ENCODE measurements at places on chromosomes 12 and 14.
A peak's percentile ranks its signal among the peaks of the same experiment; 100 is the strongest.

GRCh38 chr12:56307221-56307965 lies 7.3 kb upstream of the CS start:
- DNase-seq, result no peak

- no peak for DNase-seq
These were observed 9.0 kb upstream of the HOXC6 start for GRCh38 chr12:54019091-54019811.

- DNase-seq, result peak; percentile 68
These were observed 2.7 kb downstream of the PCNX4 start for GRCh38 chr14:60094306-60094897.

DNA sequence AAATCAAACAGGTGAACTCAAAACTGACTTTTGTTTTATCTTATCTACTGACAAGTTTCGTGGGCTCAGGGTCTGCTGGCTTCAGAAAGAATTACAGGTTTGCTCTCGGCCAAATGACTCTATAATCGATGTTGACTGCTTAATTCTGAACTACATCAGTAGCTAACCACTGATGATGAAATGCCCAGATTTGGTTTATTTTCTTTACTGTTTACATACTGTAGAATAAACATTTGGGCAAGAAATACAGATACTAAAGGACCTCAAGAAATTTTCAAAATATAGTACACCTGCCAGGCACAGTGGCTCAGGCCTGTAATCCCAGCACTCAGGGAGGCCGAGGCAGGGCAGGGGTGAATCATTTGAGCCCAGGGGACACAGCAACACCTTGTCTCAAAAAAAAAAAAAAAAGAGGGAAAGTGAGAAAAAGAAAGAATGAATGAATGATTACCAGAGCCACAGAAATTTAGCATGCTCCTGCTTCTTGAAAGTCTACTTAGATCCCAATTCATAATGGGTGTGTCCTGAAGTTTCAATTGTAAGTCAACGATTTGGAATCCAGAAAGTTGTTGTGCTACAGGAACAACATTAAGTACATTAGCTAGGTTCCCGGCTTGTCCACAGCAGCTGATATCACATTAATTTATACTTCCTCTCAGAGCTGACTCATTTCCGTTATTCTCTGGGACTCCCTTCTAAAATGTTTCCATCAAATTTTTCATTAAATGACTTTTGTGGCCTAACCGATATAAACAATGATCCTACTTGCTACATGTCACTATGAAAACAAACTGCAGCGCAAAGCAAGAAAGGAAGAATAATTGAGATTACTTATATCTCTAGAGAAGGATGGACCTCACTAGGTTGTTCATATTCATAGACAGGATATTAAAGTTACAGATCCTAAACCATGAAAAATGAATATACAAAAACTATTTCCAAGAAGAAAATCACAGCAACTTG lies 134.3 kb downstream of the MED13L start:
- peak; percentile 68 for DNase-seq

DNA sequence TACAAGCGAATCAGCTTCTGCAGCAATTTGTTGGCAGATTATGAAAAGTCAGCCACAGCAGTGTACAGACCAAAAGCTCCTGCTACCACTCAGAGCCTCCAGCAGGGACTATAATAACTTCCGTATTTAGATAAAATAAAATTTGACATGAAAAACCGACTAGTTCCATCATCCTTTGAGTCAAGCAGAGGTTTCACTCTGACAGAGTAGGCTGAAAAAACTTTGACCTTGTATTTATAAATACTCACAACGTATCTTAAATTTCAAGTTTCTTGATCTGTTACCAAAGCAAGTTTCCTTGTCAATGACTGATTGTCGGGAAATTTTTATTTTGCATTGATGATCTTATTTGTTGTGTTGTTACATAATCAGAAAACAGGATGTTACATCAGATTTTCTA lies 283.4 kb downstream of the DAD1 start:
- no peak for DNase-seq

- DNase-seq, result no peak
These were observed 4.4 kb downstream of the LGALS3 start for GRCh38 chr14:55133416-55133815.

DNA sequence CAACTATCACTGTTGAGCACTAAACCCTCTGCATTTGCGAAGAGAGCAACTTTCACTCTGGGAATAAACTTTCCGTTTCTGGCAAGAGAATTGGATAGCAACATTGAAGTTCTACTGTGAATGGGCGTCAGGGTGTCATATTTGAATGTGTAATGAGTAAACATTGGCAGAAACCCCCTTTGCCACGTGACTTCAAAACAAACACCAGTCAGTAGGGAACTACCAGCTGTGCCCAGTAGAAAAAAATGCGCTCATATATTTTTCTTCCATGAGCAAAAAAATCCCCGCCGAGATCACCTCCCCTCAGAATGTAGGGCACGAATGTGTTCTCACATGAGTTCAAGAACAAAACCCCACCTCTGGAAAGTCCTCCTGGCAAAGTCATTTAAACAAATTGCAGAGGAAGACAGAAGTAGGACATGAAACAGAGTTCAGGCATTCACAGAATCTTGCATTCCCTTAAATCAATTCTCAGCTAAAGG lies 80.6 kb downstream of the BTG1 start:
- DNase-seq, result peak; percentile 50

- no peak for DNase-seq
These were observed 132.3 kb downstream of the RIMBP2 start for GRCh38 chr12:130583800-130584199.

DNA sequence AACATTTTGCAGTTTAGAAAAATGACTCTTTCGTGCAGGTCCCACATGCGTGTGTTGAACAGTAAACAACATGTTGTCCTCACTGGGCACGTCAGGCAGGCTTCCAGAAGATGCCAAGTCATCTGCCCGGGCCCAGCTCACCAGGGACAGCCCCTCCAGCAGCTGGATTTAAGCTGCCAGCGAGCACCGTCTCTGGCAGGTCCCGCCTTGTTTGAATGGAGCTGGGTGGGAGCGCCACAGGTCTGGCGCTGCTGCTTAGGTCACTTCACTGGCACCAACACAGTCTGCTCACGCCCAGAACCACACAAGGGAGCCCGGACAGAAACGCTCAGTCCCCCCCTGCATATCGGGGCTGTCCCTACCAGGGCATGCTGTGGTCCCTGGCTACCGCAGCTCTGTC lies 33.1 kb upstream of the MMP17 start:
- no peak for DNase-seq

DNA sequence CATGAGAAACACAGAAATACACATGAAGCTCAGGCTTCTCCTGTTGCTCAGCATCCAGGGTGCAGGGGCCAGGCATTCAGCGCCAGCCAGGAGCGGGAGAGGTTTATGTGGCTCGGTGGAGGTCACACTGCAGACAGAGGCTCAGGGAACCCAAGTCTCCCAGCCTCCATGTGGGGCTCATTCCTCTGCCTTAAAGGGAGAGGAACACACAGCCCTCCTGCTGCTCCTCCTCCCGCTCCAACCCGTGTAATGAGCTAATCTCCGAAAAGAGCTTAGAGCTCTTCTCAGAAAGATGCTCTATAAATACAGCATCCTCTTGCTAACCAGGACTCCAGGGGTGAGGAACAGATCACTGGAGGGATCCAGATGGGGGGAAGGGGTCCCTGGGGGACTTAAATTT lies 28.2 kb downstream of the FGF6 start:
- DNase-seq, result no peak

GRCh38 chr14:31992011-31992447 lies 85.1 kb upstream of the ARHGAP5 start:
- no peak for DNase-seq

- DNase-seq, result no peak
These were observed 51.4 kb downstream of the WASHC3 start for GRCh38 chr12:102010265-102010994.

DNA sequence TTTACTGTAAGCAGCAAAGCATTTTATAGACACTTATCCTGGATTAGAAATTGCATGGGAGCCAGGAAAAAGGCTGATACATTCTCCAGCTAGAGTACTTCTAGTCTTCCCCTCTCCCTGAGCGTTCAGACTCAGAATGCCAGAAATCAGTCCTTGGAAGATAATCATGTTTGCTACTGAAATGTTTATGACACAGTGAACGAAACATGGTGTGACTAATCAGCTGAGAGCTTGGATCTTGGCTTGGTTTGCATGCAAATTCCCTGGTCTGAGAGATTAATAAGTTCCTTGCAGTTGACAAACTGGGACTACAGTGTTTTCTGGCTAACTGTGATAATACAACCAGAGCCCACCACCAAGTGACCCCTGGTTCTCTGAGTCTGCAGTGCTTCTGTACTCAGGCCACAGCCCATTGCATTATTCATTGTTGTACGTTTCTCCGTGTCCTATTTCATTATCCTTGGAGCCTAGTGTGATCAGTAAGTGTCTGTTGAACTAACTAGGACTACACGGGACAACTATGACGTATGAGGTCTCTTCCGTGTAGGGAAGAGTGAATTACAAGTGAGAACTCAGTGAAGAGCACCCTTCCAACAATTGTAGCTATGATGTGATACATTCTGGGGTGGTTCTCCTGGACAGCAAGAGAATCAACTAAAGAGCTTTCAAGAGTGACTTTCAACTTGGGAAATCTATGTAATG lies 34.6 kb upstream of the EVL start:
- no peak for DNase-seq

- no peak for DNase-seq
These were observed 290.7 kb downstream of the NPAS3 start for GRCh38 chr14:33229269-33229929.

DNA sequence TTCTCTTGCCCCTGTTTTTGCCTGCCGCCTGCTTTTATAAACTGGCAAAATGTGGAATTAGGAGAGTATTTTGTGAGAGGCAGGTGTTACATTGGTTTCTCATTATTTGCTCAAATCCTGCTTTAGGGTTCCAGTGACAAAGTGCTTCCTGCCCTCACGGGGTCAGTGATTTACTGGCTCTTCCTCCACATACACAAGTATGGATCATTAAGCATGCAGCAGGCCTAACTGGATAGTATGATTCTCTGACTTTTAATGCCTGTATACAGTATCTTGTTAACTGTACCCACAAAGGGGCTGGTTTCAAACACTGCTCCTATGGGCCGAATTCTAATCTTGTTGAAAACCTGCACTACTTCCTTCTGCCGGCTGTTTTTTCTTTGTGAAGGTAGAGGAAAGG lies 63.2 kb downstream of the PTCSC3 start:
- DNase-seq, result no peak

DNA sequence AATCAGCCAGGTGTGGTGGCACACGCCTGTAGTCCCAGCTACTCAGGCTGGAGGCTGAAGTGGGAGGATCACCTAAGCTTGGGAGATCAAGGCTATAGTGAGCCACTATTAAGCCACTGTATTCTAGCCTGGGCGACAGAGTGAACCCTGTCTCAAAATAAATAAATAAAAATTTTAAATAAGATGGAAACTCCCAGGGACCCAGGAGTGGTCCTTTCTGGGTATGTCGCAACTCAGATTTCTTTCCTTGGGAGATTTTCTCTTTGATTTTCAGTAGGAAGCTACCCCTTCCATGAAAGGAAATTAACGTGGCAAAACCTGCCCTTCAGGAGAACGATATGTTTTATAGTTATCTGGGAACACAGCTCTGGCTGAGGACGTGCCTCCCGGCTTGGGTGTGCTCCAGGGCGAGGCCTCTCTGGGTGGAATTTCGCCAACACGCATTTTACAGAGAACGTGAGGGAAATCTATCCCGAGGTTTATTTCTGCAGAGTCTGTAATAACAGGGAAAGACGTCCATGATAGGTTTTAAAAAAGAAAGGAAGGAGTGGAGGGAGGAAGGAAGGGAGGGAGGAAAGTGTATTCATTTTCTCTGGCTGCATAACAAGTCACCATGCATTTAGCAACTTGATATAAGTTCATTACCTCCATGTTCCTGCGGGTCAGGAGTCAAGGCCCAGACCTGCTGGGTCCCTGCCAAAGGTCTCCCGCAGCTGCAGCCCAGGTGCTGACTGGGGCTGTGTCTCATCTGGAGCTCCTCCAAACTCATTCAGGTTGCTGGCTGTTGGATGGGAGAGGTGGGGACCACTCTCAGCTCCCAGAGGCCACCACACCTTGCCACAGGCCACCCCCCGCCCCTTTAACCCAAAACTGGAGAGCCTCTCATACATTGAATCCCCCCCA lies 80.6 kb upstream of the GSC start:
- DNase-seq, result no peak

DNA sequence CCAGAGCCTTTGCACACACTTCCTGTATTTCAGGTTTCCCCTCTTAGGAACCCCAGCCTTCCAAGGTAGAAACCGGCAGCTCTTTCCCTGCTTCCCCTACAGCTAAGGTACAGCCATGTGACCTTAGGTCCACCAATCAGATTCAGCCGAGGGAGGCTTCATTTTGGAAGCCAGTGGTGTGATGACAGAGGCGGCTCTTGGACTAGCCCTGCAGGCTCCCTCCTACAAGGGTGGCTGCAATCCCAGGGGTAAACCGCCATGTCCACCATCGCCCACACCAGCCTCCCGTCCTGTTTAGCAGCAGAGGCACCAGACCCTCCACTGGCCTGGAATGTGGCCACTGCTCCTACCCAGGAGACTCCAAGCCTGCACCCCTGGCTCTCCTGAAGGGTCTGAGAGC lies 65.6 kb downstream of the SERPINA3 start:
- no peak for DNase-seq

DNA sequence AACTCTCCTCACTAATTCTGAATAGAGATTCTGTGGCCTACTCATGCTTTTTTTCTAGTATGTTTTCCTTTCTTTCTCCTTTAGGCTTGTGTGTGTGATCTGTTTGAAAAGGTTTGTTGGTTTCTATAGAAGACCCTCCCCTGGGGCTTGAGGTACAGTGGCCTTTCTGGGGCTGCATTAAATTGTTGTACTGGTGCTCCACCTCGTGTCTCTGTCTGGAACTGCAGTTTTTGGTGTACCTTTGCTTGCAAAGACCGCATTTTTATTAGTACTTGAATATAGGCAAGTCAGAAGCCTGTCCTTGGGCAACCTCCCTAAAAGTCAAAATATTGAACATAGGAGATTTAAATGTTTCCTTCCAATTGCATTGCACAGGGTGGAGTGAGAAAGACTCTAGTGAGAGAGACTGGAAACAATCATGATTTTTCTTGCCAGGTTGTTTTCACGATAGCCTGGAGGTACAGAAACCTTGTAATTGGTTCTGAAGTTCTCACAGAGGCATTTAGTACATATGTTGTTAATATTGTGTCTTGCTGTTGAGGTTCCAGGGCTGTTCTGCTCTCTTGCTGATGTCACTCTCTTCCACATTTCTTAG lies 39.0 kb downstream of the SLCO1B1 start:
- peak; percentile 40 for DNase-seq

- DNase-seq, result no peak
These were observed 2.5 kb upstream of the RNASE13 start for GRCh38 chr14:21037156-21037555.
